ENCODE measurements at places on chromosomes 5 and 9.

DNA sequence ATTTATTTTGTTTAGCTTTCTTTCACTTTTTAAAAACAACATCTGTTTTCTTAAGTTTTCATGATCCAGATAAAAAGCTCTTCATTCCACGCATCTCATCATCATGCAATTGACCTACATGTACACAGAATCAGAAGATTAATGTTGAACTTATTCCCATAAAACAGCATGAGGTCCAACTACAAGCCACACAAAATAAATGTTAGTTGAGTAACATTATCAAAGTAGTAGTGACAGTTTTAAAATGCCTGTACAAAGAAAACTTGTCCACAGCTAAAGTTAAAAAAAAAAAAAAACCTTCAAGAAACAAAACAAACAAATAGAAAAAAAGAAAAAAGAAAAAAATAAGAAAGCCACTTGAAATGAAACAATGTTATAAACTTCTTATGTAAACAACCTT, 846.3 kb downstream of the TLE1 start:
- DNase-seq, result no peak

DNA sequence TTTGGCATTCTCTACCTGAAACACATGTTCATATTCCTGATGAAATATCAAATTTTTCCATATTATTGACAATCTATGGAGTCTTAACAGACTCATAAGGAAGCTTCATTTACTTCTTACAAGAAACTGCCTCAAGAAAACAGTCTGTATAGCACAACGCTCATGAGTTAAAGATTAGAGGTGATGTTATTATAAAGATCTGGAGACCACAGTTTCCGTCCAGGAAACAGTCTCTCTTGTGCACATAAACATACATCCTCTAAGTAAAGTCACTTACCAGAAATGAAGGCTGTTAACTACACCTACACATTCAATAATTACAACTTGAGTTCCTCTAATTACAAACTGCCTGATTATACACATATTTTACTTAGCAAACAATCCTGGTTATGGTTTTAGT, 86.9 kb downstream of the RAPGEF6 start:
- DNase-seq, result no peak

DNA sequence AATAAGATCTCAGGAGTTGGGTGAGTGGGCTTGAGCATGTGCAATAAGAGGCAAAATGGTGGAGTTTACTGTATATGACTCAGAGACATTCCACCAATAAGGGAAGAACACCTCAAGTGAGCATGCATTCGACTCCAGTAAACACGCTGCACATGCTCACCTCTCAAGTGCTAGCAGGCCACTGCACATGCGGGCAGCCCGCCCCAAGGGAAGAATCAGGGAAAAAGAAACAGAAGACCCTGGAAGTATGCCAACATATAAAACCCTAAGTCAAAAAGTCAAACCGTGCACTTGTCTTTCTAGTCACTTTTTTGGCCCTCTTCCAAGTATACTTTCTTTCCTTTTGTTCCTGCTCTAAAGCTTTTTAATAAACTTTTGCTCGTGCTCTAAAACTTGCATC, 245.3 kb upstream of the RASA1 start:
- no peak for DNase-seq

- no peak for DNase-seq
Measured at GRCh38 chr9:88829276-88829675, 162.0 kb upstream of the S1PR3 start.

DNA sequence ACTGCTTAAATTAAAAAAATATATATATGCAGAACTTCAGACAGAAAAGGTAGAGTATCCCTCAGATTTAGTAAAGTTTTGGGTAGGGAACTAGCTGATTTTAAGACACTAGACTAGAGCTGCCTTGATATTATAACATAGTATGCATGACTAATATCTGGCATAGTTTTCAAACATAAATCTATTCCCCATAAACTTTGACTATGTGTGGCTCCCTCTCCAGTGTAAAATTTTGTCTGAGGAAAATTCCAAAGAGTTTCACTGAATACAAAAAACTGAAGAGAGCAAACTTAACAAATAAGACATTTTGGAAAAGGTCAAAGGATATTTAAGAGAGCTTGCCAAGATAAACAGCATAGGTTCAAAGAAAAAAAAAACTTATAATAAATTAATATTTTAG, 66.2 kb upstream of the ZNF462 start:
- DNase-seq, result no peak

- no peak for DNase-seq
Measured at GRCh38 chr5:40093550-40093949, 586.2 kb upstream of the PTGER4 start.

GRCh38 chr9:16637218-16637617, 233.3 kb downstream of the BNC2 start:
- DNase-seq, result no peak

GRCh38 chr5:142184988-142185387, 76.4 kb downstream of the NDFIP1 start:
- no peak for DNase-seq

Data from stimulated activated CD4-positive, alpha-beta T cell treated with anti-CD3 and anti-CD28 coated beads, Interleukin-15, amount 100 ng/mL, for 1 hour (primary cell).